Brain microvascular endothelial cell (primary cell): ENCODE measurements at places on chromosomes 3 and 15.

GRCh38 chr3:156620260-156620659, 54.1 kb upstream of the TIPARP start:
- DNase-seq, result peak; percentile 18

- DNase-seq, result peak; percentile 2
These were observed 124.8 kb upstream of the GOLIM4 start for GRCh38 chr3:168220556-168220955.

DNA sequence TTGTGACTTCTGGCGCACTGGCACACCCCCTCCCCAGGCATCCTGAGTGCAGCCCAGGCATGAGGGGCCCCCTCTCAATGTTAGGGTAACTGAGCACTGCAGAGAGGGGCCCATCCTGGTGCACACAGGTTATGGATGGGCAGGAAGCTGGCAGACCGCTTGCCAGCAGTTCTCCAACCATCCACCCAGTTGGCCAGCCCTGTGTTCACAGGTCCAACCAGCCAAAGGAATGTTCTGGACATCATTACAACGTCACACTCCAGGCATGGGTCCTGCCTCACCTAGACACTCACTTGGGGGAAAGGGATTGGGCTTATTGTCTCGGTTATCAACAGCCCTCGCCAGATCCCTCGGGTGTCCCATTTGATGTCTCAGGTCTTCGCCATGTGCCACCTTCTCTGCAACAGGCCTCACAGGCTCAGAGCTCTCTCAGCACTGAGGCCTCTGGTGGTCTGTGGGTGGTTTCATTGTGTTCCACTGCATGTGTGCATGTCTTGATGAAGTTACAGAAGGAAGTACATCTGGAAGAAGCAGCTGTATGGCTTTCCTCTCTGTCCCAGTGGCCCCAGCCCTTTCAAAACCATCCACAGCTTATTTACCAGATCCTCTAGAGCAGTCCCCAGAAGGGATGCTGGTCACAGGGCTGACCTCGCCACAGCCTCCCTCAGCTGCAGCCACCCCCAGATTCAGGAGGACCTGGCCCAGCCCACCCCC, 23.7 kb downstream of the ADCY5 start:
- DNase-seq, result no peak

- DNase-seq, result no peak
These were observed 49.1 kb downstream of the ZDHHC3 start for GRCh38 chr3:44926921-44927320.

DNA sequence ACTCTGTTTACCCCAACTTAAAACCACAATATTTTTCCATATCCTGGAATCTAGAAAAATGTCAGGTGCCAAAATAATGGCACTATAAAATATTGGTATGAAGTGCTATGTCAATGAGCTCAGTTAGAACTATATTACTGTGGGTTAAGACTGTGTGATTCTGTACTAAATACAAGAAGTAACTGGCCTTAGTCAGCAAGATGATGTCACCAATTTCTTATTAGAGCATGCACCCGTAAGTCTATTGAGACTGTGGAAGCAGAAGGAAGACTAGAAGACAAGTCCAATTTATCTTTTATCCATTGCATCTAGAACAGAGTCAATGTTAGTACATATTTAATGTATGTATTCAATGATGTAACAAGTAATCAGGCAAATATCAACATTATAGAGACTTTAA, 25.0 kb downstream of the LRRC58 start:
- DNase-seq, result peak; percentile 16

GRCh38 chr15:81274931-81275707, 48.8 kb downstream of the STARD5 start:
- peak; percentile 57 for DNase-seq

DNA sequence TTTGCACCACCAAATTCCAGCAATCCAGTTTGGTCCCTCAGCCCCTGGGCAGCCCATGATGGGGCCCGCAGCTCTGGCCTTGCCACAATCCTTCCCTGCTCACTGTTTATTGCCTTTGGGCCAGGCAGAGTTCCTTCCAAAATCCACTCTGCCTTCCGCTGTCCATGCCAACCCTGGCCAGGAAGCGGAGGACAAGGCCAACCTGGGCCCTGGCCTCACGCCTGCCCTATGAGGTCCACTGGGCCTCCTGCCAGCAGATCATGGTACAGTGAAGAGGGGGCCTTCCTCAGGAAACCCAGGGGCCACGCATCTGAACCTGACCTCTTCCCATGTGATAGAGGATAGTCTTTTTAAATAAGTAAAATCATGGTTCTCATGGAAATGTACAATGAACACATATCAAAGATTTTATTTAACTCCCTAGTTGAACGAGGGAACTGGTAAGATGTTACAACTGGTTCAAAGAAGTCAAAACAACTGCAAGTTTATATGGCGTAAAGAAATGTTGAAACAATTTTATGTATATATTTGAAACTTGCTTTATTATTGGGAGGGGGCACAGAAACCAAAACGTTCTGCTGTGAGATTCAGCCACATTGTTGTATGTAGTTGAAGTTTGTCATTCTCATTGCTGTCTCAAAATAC, 95.8 kb upstream of the TNFAIP8L3 start:
- DNase-seq, result no peak

- DNase-seq, result no peak
These were observed 134.8 kb downstream of the TBC1D2B start for GRCh38 chr15:77942611-77943211.

GRCh38 chr15:65634356-65634755, 12.6 kb downstream of the SLC24A1 start:
- DNase-seq, result no peak

DNA sequence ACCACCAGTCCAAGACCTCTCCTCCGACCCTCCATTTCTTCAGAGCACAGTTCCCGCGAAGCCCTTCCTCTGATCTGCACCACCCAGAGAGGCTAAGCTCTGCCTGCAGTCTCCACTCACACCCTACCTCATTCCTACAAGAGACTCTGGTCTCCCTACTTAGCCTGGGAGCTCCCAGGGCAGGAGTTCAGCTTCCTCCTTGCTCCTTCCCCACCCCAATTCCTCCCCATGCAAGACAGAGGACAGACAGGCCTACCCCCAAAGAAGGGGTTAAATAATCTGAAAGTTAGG, 12.6 kb upstream of the VIPR1 start:
- no peak for DNase-seq

DNA sequence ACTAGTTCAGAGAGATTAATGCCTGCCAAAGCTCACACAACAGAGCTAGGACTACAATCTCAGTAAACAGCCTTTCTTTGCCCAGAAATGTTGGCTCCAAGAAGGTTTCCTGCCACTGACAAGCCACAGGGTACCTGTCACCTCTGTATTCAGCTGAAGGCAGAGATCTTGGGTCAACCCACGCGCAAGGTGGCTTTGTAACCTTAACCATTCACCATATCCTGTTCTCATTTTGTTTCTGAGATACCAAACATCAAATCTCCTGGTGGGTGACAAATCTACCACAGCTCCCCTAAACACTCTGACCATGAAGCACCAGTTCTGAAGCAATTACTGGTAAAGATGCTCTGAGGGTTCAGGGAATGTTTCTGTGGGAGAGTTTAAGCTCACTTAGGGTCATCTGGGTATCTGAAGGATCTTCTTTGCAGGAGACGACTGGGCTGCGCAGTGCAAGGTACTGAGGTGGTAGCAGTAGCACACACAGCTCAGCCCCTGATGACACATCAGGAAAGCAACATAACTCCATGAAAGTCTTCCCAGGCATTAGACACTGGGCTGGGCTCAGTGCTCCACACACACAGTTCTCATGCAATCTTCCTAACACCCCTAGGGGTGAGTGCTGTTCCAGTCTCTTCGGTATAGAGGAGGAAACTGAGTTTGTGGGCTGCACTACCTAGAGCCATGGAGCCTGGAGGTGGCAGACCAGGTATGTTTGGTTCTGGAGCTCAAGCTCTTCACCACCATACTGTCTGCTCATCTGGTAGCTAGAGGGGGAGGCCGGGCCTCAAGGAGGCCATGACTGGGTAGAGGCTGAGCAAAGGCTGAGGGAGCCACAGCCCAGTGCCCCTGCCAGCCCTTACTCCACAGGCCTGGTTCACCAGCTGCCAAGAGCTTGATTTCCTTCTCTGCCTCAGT, 7.7 kb downstream of the CXCR6 start:
- DNase-seq, result no peak

DNA sequence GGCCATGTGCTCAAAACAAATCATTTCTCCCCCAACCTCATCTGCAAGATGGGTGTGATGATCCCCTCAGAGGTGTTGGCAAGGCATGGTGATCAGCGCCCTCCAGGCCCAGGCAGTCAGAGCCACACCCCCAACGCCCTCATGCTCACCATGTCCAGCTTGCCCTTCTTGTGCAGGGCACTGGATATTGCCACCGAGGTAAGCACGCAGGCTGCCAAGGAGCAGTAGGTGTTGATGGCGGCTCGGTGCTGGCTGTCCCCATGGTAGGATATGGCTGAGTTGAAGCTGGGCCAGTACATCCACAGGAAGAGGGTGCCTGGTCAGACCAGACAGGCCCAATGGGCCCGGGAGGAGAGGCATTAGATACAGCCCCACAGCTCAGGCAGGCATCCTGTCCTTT, 17.2 kb downstream of the RHCG start:
- DNase-seq, result no peak

GRCh38 chr3:187497052-187497451, 128.9 kb downstream of the RTP4 start:
- no peak for DNase-seq

GRCh38 chr3:71035314-71035713, 548.2 kb downstream of the FOXP1 start:
- DNase-seq, result peak; percentile 86

DNA sequence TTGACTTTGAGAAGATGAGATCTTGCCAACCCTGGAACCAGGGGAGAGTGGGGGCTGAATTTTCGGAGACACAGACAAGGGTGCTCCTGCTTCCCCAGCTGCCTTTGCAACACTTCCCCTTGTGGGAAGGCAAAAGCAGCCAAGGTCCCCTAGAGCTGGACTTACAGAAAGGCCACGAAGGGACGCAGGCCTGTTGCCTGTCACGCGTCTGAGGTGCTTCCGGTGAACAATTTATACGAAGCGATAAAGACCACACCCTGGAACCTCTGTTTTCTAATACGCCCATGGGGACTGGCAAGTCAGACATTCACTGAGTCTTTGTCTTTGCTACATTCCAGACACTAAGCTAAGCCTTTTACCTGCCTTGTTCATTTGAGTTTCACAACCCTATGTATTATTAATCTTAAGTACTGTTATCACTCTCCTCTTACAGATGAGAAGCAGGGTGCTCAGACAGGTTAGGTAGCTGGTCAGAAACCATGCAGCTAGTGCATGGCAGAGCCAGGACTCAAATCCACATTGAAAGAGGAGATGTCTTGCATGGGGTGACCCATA, 13.2 kb downstream of the MEGF11 start:
- DNase-seq, result no peak

DNA sequence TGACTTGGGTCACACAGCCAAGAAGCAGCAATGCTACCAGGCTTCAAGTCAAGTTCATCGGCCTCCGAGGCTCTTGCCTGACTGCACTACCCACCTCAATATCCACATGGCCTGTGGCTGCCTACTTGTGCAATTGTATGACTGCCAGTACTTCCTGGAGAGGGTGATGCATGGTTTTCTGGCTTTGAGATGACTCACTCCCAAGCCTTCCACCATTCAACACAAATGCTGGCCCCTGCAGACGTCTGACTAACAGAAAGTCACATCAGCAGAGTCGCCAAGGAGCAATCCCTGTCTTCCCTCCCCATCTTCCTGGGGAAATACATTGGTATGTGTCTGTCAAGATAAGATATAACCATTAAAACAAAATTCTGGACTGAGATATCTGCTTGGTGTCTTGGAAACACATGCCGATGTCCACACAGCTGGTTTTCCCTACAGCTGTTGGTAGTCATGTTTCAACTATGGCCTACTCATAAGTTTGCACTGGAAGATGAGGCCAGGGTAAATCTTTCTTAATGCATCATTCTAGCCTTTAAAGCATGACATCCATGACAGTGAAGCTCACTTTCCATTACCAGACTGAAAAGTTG, 79.6 kb upstream of the SPATA12 start:
- DNase-seq, result peak; percentile 99

DNA sequence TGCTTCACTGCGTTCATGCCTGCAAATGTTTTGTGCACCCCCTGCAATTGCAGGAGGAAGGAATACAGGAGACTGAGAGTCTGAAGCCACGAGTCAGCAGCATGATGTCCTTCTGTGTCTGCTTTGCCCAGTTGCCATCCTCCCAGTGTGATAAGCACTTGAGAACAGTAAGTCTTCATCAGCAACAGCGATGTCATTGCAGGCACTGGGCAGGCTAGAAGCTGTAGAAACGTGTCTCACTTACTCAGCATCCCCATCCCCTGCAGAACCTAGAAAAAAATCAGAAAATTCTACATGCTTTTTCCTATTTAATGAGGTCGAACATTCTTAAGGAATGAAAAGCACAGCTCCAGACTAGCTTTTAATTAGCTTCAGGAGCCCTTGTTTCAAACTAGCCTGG, 156.5 kb upstream of the LPP start:
- DNase-seq, result no peak

GRCh38 chr15:50146632-50147031, 27.6 kb upstream of the ATP8B4 start:
- DNase-seq, result no peak

DNA sequence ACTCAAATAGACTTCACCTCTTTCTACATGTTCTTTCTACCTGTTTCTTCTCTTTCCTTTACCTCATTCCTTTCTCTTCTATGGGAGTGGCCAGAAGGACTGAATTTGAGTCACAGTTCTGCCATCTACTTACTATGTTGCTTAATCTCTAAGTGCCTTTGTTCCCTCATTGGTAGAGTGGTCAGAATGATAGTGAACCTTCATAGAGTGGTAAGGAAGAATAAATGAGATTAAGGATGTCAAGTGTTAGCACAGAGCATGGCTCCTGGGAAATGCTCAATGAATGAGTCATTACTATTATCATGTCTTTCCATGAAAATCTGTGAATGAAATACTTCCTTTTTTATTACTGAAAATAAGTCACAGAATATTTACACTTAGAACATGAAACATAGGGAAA, 17.5 kb downstream of the TMEM207 start:
- DNase-seq, result no peak

DNA sequence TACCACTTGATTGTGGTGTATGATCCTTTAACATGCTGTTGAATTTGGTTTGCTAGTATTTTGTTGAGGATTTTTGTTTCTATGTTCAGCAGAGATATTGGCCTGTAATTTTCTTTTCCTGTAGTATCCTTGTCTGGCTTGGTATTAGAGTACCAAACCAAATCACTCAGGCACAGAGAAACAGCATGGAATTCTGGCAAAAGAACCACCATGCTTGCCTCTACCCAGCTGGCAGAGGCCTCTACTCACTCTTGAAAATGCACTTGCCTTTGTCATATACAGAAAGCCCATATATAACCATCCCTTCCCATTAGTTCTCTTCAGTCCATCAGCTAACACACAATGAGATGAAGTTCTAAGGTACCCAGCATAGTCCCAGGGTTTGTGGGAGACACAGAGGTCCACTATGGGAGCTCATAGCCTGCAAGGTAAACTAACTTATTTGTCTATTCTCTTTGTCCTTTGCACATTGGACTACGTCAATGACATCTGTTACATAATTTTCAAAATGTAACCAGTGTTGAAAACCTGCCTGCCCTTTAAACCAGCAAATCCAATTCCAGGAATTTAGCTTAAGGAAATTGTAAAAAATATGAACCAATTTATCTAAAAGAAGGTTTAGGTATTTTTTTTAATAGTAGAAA, 82.1 kb upstream of the POMGNT2 start:
- DNase-seq, result no peak

- DNase-seq, result no peak
These were observed 8.8 kb upstream of the LCTL start for GRCh38 chr15:66574596-66574950.

GRCh38 chr15:74374648-74375302, 7.3 kb upstream of the CYP11A1 start:
- DNase-seq, result no peak
